ENCODE measurements at places on chromosomes 13 and 19.
A peak's percentile ranks its signal among the peaks of the same experiment; 100 is the strongest.

- peak; percentile 48 for DNase-seq
Measured at GRCh38 chr19:11496391-11497163, 9.1 kb downstream of the ZNF653 start.

DNA sequence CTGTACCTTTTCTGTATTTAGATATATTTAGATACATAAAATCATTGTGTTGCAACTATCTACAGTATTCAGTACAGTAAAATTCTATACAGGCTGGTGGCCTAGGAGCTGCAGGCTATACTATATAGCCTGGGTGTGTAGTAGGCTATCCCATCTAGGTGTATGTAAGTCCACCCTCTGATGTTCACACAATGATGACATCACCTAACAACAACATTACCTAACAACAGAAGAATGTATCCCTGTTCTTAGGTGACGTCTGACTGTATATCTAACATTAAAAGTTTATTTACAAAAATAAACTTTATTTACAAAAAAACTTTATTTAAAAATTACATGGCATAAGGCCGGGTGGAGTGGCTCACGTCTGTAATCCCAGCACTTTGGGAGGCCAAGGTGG is 28.3 kb upstream of the ZFP30 start:
- no peak for DNase-seq

DNA sequence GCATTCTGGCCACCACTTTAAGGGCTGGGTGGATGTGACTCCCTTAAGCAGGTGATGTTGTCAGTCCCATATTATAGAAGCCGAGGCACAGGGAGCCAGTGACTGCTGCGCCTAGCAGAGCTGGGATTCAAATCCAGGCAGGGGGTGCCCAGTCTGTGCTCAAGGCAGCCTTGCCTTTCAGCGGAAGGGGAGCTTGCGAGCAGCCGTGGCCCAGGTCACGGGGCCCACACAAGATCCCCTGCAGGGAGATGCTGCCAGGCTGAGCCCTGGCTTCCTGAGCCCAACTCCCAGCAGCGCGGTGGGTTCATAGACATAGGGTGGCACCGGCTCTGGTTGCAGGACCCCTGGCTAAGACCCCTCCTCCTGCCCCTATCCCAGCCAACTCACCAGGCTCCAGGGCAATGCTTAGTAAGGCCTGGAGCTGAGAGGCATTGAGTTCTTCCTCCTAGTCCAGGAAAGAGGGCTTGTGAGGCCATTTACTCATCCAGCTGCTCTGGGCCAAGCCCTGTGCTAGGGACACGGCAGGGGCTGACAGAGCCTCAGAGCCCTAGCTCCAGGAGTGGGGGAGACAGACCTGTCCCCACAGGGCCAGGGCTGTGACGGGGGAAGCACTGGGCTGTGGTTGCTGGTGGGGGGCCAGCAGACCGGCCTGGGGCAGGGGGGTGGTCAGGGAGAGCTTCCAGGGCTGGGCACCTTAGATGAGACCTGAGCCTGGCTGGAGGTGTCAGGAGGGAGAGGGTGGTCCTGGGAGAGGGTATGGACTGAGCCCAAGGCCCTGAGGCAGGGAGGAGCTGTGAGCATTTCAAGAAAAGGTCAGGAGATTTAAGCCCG is 9.6 kb downstream of the CAPN12 start:
- no peak for DNase-seq

- no peak for DNase-seq
Measured at GRCh38 chr13:98332222-98332621, 155.2 kb upstream of the RNF113B start.

DNA sequence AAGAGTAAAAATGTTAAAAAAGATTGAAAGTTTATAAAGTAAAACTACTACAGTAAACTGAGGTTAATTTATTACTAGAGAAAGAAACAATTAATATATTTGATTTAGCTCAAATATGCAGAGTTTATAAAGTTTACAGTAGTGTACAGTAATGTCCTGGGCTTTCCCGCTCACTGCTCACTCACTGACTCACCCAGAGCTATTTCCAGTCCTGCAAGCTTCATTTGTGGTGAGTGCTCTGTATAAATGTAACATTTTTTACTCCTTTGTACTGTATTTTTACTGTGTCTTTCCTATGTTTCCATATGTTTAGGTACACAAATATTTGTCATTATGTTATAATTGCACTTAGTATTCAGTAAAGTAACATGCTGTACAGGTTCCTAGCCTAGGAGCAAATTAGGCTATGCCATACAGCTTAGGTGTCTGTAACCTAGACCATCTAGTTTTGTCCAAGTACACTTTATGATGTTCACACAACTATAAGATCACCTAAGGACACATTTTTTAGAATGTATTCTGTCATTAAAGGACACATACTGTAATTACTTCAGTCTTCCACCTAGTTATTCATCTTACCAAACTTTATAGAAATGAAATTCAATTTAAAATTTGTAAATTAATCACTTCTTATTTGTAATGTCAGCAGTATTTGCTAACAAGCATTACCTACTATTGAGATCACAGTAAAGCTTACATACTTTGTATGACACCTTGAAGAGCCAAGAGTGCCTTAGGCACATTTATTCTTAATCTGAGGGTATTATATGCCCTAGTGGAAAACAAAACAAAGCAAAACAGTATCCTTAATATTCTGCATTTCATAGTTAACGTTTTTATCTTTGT is 683.4 kb downstream of the PCDH9 start:
- no peak for DNase-seq

- no peak for DNase-seq
Measured at GRCh38 chr19:16571822-16572331, 338 bp downstream of the SLC35E1 start.

DNA sequence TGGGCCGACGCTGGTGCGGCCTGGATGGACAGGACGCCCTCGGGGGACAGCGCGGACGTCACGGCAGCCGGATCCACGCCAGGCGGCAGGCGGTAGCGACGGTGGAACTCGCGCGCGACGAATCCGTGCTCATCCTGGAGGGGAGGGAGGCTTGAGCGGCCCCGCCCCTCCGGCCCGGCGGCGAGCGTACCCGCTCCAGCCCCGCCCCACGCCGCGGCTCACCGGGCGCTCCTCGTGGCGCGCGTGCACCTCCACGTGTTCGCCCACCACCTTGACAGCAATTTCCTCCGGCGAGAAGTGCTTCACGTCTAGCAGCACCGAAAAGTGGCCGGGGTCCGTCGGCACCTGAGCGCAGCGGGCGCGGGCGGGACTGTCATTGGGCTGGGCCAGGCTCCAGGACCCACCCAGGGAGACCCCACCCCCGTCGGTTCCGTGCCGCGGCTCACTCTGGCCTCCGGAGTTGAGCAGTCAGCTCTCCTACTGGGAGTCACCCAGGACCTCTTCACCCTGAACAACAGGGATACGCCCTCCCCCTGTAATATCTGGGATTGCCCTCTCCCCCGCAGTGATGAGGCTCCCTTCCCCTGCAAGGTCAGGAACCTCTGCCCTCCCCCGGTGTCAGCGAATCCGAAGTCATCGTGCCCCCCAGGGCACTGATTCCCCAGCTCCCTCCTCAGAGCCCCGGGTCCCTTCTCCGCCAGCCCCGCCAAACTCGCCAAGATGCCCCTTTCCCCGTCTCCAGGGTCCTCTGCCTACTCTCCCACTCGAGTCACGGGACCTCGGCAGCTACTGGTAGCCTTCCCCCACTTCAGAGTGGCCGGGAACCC is 1.1 kb downstream of the HSPB6 start:
- no peak for DNase-seq

GRCh38 chr13:109764470-109765291 is 21.7 kb downstream of the IRS2 start:
- peak; percentile 38 for DNase-seq
